ENCODE measurements at places on chromosomes 12 and 14.

GRCh38 chr14:73752297-73752992, 38.3 kb upstream of the PNMA1 start:
- no peak for DNase-seq

DNA sequence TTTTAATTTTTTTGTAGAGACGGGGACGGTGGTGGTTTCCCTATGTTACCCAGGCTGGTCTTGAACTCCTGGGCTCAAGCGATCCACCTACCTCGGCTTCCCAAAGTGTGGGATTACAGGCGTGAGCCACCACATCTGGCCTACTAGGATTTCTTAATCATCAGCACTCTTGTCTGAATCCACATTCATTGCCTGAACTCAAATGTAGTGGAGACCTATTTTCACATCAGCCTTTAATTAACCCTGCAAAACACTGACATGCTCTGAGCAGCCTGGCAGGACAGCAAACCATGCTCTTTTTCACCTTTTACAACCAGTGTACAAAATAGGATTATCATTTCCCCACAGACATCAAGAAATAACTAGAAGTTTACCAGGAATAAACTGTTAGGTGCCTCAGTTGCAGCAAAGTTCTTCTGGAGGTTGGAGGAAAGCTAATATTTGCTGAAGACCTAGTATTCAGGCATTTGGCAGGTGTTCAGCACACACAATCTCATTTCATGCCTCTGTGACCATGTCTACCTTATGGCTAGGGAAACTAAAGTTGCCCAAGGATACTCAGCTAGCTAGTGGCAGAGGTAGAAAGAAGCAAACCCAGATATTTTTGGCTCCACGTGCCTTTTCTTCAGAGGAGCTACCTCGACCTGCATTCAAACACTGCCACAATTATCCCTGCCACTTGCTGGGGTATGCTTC, 37.7 kb downstream of the CFL2 start:
- DNase-seq, result no peak

DNA sequence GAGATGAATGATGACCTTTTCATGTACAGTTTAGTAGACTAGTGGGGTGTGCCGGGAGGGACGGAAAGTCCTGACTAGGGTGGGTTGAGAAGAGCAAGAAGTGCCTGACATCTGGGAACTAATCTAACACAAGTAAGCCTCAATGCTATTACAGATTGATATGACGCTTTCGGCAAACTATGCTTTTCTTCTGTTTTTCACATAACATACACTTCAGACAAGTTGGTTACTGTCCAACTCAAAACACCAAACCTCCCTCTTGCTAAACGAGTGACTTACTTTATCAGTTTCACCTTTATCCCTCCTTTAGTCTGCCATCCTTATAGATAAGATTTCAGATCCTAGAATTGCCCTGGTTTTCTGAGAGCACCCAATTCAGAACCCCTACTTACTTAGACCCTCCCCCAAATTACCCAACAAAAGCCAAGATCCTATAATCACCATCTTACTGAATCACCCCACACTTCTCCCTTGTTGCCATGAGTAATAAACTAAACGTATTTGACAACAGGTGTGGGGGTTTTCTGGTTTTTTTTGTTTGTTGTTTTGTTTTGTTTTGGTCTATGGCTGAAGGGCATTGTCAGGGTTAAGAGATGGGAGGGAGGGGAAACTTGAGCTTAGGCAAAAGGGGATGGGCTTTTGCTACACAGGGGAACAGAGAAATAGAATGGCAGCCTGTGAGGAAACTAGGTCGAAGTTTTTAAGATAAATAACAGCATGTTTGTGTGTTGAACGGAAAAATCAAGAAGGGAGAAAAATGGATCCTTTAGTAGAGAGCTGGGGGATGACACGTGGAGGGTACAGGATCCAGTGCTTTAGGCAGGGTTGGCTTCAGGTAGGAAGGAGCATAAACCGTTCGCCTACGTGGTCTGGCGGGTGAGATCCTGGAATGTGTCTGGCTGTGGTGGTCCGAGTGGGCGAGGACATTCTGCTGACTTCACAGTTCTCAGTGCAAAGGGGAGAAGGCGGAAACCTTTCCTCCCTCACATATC, 6.1 kb upstream of the PSMA3 start:
- peak; percentile 19 for DNase-seq

- no peak for DNase-seq
These were observed 87.3 kb upstream of the DIO3 start for GRCh38 chr14:101473795-101474562.

- DNase-seq, result no peak
These were observed 1.3 kb downstream of the CLEC7A start for GRCh38 chr12:10128687-10129086.

DNA sequence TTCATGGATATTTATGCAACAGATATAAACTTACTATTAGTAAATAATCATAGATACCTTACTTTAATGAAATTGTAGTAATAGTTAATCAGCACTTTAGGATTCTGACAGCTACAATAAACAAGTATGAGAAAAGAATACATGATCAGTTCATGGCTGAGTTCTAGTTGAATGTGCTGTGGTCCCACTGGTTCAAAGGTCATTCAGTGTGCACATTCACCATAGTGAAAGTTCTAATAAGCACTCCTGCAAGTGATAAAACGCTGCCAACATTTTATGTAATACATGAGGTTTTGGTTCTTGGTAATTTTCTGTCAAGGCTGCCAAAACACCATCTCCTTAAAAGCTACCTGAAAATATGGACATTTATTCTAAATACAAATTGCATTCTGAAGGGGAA, 92.6 kb downstream of the NUMB start:
- DNase-seq, result no peak

DNA sequence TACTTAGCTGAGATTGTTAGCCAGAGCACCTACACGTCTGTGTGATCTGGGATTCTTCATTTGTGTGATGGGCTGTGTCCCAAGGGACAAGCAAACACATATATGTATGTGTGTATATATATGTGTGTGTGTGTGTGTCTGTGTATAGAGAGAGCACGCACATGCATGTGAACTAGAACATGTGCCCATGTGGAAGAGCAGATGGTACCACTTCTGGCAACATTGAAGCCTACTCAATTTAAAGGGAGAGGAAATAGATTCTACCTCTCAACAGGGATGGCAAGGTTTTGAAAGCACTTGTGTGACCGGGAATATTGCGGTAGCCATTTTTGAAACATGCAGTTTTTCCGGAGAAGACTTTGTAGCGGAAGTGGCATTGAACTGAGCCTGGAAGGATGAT, 1.4 kb downstream of the TOMM20L start:
- no peak for DNase-seq

GRCh38 chr14:70934502-70935134, 27.4 kb downstream of the PCNX1 start:
- DNase-seq, result no peak

DNA sequence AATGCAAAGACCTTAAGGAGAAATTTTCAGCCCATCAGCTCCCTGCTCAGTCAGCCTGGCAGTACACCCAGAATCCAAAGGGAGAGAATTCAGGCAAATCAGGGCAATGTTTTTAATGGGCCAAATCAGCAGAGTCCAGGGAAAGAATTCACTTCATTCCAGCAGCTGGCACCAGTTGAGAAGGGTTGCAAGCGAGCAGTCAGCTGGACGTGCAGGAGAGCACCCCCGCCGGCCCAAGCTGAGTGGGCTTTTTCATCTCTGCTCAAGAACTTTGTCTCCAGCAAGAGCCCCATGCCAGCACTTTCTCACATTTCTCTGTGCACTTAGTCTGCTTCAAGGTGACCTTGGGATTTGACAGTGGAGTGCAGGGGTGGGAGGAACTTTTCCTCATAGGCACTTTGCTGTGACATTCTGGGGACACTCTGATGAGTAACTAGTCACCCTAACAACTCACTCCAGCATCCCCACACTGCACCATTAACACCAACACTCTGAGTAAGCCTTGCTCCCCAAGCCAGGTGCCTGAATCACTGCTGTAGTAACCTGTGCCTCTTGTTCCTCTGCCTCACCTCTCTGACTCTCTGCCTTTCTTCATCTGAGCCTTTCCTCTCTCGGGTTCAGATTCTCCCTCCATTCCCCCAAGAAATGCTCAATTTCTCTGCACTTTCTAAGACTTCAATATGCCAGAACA, 2.2 kb downstream of the ENDOU start:
- no peak for DNase-seq

DNA sequence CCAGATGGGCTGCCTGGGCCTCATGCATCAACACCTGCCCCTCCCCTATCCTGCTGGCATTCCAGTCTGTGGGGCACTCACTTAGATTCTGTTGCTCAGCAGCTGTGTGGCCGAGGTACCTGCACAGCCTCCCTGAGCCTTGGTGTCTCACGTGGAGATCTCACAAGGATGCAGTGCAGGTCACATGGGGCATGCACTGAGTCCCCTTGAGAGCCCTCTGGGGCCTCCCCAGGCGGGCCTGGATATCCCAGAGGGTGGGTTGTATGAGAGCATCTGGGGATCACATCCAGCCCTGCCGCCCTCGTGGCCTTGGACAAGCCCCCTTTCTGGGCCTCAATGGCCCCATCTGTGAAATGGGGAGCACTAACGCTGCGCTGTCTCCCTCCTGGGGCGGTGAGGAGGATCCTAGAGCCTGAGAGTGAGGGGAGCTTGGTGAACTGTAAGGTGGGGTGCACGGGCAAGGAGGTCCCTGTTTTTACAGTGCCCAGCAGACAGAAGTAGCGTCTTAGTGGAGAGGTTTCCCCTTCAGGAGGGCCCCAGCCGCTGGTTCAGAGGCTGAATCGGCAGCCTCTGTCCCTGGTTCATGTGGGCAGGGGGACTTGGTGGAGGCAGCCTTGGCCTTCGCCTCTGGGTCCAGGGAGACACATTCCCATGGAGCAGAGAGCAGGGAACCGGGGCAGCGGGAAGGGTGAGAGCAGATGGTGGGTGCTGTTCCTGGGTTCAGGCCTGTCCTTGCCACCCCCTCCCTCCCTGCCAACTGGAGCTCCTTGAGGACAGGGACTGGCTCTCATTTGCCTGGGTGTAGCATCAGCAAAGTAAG, 791 bp upstream of the SLC25A47 start:
- no peak for DNase-seq

DNA sequence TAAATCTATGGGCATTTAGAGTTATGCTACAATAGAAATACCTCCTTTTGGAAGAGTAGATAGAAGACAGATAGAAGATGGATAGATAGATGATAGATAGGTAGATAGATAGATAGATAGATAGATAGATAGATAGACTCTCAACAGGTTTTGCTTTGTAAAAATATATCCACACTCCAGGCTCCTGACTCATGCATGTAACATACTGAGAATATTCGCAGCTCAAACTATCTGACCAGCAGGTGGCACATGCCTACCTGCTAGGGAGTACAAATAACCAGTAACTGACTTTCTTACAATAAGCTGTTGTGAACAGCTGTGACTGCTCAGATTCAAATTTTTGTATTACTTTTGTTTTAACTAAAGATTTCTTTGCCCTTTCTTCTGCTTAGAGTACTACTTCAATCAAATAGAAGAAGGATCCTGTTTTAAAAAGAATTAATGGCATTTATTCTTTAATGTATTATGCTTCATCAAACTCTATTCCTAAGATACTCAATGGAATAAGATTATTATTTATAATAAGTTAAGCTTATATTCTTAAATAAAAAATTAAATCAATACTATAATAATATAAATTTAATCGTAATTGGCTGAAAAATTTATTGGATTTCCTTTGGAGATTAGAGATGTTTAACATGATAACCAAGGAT, 15.8 kb upstream of the CPNE8 start:
- peak; percentile 76 for DNase-seq
